ENCODE measurements at places on chromosomes 11 and 22.

DNA sequence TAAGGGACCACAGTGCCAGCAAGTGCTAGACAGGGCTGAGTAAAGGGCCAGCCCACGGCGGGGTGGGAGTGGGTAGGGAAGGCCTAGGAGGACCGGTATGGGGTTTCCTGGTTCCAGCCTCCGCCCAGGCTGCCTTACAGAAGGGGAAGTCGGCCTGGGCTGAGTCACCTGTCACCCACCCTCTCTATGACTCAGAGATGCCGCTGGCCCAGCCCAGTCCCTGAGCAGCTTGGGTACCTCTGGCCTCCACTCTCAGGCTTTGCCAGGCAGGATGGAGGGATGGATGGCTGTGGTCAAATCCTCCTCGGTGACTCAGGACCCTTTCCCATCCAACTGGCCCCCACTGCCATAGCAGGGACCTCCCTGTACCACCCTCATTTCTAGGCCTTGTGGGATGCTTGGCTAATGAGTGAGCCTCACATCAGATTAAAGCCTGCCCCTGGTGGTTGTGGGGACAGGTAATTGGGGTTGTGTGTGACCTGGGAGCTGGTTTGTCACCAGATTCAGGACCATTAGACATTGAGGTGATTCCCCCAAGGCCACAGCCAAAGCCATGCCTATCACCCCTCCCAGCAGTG is 13.9 kb downstream of the SLC35E4 start:
- no peak for DNase-seq

GRCh38 chr11:27331981-27332380 is 31.0 kb downstream of the CCDC34 start:
- DNase-seq, result no peak

- DNase-seq, result no peak
Observed at GRCh38 chr11:38577769-38578168, 1979.7 kb upstream of the RAG2 start.

- no peak for DNase-seq
Observed at GRCh38 chr11:44765026-44765595, 38.3 kb downstream of the TSPAN18 start.

DNA sequence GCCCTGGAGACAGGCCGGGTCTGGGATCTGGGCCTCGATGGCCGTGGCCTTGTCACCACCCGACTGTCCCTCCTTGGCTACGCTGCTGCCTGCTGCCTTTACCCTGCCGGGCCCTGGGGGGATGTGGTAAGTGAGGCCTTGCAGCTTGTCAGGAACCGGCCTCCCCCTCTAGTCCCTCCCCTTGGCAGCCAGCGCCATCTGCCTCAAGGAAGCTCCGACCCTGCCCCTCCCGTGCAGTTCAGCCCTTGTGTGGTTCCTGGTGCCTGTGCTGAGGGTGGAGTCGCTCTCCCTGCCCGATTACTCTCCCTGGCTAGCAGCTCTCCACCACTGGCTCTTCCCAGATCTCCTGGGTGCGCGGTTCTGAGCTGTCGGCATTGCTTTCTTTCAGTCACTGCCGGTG is 33.7 kb downstream of the CTTN start:
- DNase-seq, result no peak
